ENCODE measurements at places on chromosomes 2 and 18.

- DNase-seq, result no peak
These were observed 25.6 kb downstream of the RASGRP3 start for GRCh38 chr2:33502025-33502424.

DNA sequence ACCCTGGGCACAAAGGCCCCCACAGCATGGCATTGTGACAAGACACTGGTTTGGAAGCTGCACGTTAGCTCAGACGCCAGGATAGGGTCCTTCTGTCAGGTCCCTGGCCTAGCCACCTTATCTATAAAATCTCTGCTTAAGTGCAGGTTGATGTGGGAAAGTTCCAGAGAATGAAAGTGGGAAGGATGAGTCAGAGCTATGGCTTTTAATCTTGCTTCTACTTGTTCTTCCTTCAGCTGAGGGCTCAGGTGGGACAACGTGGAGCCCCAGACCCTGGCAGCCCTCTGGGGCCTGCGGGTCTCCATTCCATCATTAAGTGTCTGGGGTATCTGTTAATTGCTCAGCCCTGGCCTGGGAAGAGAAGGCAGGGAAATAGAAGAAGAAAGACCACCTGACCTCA lies 64.5 kb downstream of the CELF4 start:
- DNase-seq, result no peak

GRCh38 chr18:46481048-46481846 lies 175.8 kb downstream of the LOXHD1 start:
- DNase-seq, result peak; percentile 11

DNA sequence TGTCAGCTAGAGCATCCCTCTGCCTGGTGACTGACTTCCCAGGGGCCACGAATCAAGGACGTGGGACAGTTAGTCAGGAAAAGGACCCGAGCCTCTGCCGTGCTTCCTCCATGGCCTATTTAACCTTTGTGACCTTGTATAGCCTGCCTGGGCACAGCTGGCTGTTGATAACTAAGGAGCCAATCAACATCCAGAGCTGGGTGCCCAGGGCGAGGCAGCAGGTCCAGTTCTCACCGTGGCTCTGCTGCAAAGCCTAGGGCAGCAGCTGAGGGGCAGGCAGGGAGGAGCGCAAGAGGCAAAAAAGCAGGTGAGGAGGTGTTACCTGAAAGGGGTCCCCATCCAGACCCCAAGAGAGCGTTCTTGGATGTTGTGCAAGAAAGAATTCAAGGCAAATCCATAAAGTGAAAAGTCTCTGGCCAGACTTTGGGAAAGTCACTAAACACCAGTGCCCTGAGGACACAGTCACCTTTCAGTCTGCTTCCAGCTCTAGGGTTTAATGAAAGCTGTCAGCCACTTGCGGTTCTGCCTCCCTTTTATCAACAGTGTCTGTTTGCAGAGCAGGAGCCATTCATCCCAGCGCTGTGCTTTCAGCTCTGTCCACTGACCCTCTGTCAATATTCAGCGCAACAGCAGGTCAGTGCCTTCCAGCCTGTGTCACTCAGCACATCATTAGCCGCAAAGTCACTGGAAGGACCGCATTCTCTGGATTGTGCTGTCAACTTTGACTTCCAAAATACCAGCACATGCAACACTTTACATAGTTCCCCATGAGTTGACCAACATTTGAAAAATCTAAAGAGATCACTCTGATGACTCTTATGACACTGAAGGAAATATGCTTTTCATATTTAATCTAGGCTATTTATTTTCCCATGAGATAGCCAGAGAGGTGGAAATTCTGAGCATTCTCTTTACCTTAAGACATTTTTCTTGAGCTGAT lies 38.6 kb upstream of the ASAP2 start:
- no peak for DNase-seq

- DNase-seq, result no peak
These were observed 203.3 kb downstream of the TCF4 start for GRCh38 chr18:55384551-55385275.

DNA sequence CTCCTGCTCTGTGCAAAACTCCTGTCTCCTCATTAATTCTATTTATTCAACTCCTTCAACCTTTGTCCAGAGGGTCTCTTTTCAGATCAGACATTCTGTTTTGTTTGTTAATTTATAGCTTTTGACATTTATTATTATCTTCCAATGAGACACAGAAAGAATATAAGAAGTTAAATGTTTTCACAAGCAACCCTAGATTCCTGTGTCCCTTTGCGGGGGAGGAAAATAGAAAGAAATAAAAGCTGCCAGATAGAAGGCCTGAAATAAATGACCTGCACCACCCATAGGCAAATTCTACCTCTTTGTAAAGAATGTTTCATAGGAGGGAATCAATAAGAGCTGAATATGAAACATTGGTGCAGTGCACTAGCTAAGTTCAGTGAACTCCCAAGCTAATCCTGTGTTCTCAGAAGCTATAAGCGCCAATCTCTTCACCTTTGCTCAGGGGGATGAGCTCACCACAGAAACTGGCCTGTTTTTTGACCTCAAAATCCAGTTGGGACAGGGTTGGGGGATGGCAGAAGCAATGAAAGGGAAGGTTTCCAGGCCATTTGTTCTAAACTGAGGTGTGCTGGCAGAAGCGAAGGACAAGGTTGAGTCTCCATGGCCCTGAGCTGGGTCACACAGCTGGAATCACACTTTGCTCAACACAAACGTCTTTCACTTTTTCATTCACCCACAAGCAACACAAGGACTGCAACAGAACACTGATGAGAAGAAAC lies 258.6 kb downstream of the NRXN1 start:
- DNase-seq, result no peak

Data from activated naive CD4-positive, alpha-beta T cell (primary cell).